ENCODE measurements at places on chromosomes 5 and 9.
A peak's percentile ranks its signal among the peaks of the same experiment; 100 is the strongest.

DNA sequence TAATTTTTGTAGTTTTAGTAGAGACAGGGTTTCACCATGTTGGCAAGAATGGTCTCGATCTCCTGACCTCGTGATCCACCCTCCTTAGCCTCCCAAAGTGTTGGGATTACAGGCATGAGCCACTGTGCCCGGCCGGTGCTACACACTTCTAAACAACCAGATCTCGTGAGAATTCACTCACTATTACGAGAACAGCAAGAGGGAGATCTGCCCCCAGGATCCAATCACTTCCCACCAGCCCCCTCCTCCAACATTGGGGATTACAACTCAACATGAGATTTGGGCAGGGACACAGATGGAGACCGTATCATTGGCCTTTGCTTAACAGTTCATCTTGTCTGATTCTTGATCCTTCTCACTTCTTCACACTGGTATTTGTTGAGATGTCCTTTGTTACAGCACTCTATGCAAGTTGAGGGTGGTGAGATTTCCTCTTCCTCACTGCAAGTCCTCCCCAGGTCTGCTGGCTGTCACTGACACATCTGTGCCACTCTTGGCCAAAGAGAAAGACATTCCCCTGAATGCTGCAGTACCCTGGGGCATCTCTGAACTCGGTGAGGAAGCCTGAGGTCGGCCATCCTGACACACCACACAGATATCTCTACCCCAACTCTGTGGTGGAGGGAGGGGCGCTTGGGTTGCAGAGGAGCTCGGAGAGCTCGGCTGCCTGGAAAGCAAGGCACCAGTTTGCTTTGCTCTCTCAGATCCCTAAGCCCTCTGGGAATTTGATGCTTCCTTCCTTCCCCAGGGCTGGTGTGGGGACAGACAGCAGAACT is 4.2 kb upstream of the SUB1 start:
- no peak for DNase-seq

- DNase-seq, result peak; percentile 64
Measured at GRCh38 chr5:149581192-149581861, at the start of gene ARHGEF37. TSS of gene ARHGEF37 (plus strand) at chr5:149581498. CDS start at chr5:149597770, 16,272 bp downstream.

- DNase-seq, result no peak
Measured at GRCh38 chr5:16737620-16738364, 121.0 kb upstream of the RETREG1 start.

GRCh38 chr5:79191457-79191856 is 44.5 kb upstream of the JMY start:
- DNase-seq, result no peak

- DNase-seq, result no peak
Measured at GRCh38 chr9:111902391-111903139, 6.0 kb downstream of the UGCG start.

- no peak for DNase-seq
Measured at GRCh38 chr5:22850981-22851380, 2.2 kb downstream of the CDH12 start.

GRCh38 chr5:62197697-62198096 is 108.3 kb upstream of the KIF2A start:
- DNase-seq, result no peak

- no peak for DNase-seq
Measured at GRCh38 chr5:22591461-22591860, 261.7 kb downstream of the CDH12 start.

GRCh38 chr5:134874831-134875655 is 872 bp downstream of the TXNDC15 start:
- DNase-seq, result peak; percentile 19

GRCh38 chr9:14887149-14887548 is 23.1 kb downstream of the FREM1 start:
- no peak for DNase-seq

DNA sequence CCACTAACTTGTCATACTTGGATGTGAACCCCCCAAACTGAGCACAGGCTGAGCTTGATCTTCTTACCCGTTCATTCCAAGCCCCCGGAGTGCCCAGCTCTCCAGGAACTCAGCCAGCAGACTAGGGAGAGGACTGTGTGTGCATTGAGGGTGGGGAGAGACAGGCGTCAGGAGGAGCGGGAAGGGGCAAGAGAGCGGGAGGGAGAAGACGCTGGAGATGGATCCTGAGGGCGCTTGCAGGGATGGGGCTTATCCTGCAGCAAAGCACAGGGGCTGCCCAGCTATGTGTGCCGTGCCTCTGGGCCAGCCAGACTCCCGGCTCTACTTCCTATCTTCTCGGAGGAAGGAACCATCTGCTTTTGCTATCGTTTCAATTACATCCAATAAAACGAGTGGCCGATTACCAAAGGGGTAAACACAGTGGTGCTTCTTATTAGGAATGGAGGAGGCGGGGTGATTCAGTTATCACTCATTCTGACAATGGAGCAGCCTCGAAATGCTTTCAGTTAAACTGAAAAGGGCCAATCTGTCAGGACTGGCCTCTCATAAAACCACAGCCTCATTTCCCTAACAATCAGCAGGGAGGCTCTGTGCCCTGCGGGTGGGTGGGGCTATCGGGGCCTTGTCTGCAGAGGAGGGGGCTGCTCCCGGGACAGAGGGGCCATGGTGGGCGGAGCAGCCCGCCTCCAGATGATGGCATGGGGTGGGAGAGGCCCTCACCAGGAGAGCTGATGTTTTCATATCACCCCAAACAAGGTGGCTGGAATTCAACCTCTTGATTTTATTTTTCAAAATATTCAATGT is 168.2 kb downstream of the DAB2IP start:
- DNase-seq, result no peak

DNA sequence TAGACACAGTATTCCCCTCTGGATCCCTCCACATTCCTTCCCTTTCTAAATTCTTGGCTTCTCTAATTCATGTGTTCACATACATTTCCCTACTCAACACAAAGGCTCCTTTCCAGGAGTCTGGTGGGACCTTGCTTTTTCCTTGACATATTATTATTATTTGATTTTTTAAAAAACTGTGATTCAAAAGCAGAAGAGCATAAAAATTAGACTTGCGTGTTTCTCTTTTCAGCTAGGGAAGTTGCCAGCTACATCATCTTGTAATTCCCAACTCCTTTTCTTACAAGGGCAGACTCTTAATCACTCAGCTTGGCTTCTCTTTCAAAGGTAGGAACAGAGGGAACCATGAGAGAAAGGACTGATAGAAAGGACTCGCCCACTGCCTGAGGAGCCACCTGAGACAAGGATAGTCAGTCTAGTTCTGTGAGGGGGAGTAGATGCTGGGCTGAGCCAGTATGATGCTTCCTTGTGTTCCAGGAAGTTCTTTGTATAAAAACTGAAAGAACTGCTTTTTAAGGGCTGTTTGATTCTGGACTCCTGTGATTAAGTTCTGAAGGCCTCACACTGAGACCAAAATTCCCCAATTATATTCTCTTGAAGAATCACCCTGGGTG is 51.0 kb upstream of the DPYSL3 start:
- no peak for DNase-seq

DNA sequence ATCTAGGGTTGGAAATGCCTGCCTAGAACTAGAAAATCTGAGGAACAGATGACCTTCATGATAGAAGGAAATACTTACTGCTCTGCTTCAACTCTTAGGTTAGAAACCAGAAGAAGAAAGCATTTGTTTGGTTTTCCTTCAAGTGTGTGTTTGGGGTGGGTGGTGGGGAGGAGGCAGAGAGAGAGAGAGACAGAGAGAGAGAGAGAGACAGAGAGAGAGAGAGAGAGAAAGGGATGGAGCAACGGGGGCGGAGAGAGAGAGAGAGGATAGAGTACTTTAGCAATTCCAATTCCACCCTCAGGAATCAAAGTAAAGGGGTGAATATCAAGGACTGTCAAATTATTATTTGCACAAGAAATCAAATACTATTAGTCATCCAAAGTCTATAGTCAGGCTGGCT is 29.2 kb upstream of the GCNT4 start:
- DNase-seq, result no peak

- no peak for DNase-seq
Measured at GRCh38 chr9:5633243-5633642, 4.3 kb downstream of the RIC1 start.

DNA sequence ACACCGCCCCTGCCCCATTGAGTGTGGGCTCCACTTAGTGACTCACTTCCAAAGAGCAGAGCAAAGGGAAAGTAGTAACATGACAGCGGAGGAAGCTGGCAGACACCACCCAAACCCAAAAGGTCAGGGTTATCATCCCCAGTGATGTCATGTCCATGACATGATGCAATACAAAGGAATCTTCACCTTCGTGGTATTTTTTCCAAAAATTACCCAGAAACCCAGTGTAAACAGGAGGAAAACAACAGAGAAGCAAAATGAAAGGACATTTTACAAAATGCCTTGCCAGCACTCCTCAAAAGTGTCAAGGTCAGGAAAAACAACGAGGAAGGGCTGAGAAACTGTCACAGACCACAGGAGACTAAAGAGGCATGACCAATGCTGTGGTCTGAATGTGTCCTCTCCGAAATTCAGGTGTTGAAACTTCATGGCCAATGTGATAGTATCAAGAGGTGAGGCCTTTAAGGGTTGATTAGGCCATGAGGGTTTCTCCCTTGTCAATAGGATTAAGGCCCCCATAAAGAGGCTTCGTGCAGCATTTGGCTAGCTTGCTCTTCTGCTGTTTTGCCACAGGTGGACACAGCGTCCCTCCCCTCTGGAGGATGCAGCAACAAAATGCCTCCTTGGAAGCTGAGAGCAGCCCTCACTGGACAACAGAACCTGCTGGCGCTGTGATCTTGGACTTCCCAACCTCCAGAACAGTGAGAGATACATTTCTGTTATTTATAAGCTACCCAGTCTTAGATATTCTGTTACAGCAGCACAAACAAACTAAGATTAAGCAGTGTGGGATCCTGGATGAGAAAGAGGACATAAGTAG is 30.5 kb upstream of the MED10 start:
- no peak for DNase-seq

DNA sequence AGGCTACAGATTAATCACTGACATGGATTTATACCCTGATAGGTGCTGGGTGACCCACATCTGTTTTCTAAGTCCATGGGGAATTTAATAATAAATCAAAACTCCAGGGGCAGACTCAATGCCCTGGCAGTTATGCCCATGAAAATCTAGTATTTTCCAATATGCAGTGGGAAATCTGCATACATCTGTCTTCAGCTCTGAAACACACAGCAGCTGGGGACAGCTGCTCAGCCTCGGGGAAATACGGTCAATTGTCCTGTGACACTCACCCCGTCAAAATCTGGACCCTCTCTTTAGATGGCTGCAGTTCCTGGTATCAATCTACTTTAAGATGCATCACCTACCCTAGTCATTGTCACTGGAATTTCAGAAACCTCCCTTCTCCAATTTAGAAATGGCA is 12.7 kb upstream of the C1QTNF3 start:
- no peak for DNase-seq

DNA sequence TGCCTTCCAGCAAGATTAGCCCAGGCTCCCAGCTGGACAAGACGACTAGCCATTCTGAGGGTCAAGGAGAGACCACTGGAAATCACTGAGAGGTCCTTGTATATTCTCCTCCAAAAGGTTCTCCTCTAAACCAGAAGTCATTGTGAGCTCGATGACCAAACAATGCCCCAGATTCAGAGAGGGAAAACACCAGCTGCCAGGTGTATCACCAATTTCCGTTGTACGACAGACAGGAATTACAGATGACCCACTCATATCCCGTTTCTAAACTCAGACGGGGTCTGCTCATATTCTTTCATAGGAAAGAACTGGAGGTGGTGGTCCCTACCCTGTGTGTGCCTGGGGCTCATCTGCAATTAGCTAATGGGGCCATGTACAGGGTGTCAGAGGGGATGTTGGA is 14.2 kb downstream of the FAXDC2 start:
- DNase-seq, result no peak
